ENCODE measurements at places on chromosomes 3 and 15. TPM values are rescaled to one million over a fixed set of nuclear protein-coding genes. Genes with fewer than 3 reads are reported as not detected.

DNA sequence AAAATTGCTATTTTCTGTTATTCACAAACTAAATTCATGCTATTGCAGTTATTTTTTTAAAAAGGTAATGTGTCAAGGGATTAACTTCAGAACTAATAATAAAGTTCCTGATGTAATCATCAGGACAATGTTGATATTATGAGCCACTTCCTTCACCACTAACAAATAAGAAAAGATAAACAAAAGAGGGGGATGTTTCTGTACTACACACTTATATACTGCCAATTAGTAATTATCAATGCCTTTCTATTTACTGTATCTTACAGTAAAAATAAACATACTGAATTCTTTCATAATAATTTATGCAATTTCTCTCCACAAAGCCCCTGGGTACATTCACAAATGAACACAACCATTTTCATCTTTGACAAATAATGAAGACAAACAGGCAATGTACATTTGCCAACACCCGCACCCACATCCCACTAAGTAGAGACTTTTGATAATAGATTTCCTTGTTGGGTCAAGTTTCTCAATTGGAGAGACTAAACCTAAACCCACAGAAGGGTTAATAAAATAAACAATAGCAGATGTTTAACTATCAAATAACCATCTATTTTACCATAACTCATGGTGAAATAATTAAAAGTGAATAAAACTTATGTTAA, 3.7 kb downstream of the CBLB start:
- DNase-seq = no peak

DNA sequence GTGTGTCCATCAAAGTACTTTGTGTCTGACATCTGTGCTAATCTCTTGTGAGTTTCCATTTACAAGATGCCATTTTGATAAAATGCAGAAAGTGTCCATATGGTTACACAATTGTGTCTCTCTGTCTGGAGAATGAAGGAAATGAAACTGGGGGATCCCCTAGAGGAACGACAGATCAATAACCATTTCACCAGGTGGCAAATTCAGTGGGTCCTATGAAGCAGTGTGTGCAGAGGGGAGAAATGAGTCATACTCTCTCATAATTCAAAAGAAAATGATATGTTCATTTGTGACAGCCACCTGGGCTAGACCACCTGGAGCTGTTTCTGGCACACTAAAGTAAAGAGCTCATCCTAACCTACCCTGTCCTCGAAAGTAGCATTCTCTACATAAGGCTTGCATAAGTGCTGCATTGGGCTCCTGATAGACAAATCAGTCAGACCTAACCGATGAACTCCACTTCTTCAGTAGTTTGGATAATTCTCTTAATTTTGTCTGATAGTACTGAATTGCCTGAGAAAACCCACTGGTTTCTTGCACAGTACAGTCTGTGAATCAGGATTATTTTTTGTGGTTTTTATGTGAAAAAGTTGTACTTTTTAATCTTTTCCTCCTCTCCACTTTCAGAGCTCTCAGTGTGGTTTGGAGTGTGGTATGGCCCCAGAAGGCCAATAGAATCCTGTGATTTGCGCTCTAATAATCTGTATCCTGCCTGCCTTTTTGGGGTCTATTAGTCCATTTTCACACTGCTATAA, 10.3 kb upstream of the CD47 start:
- DNase-seq = no peak

The PLA2G4D gene
- not detected for total RNA-seq

- DNase-seq = no peak
These were observed 256.5 kb downstream of the IL5RA start for GRCh38 chr3:2853651-2854050.

The PARP15 gene
- 1.0 TPM for total RNA-seq

The ZBTB20 gene
- 50.6 TPM for total RNA-seq

DNA sequence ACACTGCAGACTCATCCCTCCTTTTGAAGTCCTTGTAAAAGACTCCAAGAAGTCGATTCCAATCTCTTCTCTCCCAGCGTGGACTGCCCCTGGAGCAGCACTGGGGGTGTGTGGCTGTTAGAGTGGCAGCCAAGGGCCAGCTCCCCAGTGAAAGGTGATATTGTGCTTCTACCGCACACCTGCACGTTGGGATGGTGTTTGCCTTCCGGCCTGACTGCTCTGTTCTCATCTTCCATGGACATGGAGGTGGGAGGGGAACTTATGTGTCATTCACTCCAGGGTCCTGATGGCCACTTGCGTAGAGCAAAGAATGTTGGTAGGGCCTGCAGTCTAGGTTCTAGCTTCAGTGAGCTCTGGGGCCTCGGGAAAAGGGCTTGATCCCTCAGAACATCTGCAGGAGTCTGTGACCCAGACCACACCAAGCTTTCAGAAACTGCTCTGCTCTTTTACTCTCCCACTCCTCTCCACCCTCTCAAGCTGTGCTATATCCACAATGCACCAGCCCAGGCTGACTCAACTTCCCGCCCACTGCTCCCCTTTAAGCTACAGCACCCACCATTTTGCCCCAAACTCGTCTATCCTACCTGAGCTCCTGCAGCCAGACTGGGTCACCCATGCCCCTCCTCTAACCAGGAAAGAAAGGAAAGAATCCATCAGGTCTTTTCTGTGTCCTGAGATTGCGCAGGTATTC, 31.3 kb downstream of the LIPC start:
- no peak for DNase-seq

DNA sequence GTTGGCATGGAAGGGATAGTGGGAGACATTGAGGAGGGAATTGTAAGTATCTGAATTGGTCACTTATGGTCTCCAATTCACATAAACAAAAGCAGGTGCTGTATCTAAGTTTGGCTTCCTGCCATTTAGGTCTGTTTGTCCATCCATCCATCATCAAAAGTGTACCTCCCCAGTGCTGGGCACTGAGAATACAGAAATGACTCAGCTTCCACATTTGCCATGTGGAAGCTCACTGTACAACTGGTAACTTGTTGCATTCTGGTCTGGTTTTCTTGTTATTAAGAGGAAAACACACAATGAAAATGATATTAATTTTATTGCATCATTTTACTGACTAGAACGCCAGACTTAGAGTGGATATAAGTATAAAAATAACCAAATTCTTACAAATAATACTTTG, 30.9 kb upstream of the MUC13 start:
- DNase-seq = no peak

- no peak for DNase-seq
These were observed 29.5 kb downstream of the NANOGP8 start for GRCh38 chr15:35055416-35056105.

DNA sequence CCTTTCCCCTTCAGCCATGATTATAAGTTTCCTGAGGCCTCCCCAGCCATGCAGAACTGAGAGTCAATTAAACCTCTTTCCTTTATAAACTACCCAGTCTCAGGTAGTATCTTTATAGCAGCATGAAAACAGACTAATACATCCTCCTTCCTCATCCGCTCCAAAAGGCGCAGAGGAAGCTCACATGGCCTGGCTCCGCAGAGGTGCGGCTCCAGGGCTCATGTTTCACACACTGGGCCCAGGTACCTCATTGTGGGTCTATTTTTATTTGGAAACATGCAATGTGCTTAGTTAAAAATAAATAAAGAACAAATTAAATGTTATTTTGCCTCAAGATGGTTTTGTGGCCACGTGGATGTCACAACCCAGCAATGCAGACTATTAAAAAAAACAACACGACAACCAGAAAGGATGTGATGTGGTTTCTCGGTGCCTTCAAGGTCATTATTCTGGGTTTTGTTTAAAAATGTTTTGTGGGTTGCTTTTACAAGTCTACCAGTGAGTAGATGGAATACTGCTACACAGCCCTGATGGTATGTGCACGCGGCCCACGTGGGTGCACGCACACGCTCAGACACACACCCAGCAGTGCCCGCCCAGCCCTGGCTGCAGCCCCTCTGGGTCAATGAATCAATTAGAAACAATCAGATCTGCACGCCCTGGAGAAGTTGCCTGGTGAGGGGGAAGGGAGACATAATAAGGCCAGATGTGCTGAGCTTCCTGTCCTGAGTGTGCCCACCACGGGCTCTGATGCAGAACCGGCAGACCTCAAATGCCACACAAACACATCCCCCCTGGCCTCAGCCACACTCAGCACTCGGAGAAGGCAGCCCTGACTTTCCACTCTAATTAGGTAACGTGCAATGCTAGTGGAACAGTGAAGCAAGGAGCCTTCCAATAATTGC, 140.1 kb downstream of the ADAMTS17 start:
- peak; percentile 40 for DNase-seq

DNA sequence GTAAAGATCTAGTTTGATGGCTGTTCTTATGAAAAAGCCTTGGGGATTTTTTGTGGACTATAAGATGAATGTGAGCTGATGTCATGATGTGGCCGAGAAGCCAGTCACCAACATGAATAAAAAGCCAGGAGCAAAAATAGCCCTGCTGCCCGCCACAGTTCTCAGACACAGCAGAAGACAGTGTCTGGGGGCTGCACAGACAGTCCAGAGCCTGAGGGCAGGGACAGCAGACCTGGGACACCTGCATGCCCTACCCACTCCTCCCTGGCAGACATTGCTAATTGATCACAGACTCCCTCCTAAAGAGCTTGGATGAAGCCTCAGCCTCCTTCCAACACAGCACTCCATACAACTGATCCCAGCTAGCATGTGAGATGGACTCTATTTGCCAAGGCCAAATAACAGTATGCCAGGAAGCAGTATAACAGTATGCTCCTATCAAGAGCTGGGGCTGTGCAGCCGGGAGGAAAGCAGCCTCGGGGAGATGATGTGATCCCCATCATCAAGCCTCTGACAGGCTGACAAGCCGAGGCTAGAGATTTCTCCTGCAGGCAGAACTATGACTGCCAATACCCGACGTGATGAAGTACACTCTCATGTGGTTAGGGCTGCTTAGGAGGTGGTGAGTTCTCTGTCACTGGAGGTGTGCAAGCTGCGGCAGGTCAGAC, 105.4 kb upstream of the RPL32 start:
- no peak for DNase-seq

The C2CD4A gene
- 0.50 TPM for total RNA-seq

DNA sequence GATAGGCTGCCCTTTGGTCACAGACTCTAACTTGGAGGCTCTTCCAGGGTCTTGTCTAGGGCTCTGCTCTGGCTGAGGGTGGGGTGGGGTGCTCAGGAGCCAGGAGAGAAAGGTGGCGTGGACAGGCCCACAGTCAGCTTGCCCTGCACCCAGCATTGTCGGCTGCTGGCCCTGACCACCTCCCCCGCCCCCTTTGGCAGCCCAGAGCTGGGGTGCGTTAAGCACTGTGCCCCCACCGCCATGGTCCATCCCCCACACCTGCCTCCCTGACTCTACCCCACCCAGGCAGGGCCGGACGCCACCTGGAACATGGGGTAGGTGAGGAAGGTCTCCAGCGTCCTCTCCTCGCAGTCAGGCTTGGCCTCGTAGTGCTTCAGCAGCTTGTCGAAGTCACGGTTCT, 58.8 kb downstream of the RASGRF1 start:
- no peak for DNase-seq

The FGF7 gene
- 0.30 TPM for total RNA-seq

The DISP2 gene
- total RNA-seq = 0.25 TPM

The IGSF10 gene
- total RNA-seq = 0.28 TPM

GRCh38 chr3:188389711-188390342, 235.9 kb downstream of the LPP start:
- DNase-seq = no peak

The ONECUT1 gene
- 63.0 TPM for total RNA-seq

The SLC6A6 gene
- total RNA-seq = 3.2 TPM

The PPP1R14D gene
- total RNA-seq = not detected

DNA sequence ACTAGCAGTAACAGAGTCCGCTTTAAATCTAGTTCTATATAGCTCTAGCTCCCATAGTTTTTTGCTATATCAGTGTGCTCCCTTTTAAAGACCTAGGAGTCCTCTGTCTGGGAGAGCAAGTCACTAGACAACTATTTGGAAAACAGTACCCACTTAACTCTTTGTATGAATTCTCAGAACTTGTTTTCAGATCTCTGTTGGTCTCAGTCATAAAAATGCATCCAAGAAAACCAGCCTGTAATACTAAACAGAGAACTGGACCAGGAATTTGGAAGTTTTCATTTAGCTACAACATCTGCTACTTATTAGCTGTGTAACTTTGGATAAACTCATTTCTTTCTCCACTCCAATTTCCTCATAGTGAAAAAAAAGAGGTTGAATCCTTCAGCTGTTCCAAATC, 56.9 kb upstream of the C3orf49 start:
- no peak for DNase-seq

DNA sequence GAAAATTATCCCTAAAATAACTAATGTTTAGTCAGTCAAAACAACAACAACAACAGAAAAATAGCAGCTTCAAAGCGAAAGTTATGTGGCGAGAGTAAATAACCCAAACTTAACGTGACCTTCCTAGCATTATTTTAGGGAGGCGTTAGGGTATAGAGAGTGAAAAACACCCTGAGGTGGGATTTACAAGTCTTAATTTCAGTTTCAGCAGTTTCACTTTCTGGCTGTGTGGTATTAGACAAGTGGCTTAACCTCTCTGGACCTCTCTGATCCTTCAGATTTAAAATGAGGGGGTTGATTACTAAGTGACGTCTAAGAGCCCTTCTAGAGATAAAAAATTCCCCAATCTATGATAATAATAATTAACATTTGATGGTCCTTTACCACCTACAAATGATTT, 291.2 kb downstream of the ZBTB20 start:
- DNase-seq = no peak

DNA sequence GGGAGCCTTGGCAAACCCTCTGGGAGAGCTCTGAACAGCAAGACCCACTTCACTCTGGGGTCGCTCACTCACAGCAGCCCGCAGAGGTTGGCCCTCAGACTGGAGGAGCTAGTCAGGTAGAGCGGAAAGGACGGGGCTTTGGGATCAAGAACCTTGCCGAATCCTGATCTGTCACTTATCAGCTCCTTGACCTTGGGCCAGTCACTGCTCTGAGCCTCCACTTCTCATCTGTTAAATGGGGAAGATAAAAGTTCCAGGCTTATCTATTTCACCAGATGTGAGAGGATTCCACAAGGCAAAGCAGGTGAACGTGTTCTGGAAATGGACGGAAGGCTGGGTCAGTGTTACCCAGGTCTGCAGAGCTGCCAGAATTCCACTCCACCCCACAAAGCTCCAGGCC, 29.4 kb downstream of the SEMA5B start:
- no peak for DNase-seq

- peak; percentile 84 for DNase-seq
These were observed 161.1 kb upstream of the TBL1XR1 start for GRCh38 chr3:177358091-177358976.
